ENCODE measurements at places on chromosomes 1 and 21. TPM values are rescaled to one million over a fixed set of nuclear protein-coding genes. Genes with fewer than 3 reads are reported as not detected.

GRCh38 chr1:31111290-31111951 lies 45.9 kb upstream of the PUM1 start:
- DNase-seq, result no peak

GRCh38 chr1:176164014-176164678 lies 42.9 kb downstream of the COP1 start:
- DNase-seq, result no peak

- DNase-seq, result no peak
Measured at GRCh38 chr21:36560933-36561575, 81.1 kb upstream of the CLDN14 start.

Gene SELP
- total RNA-seq, result 13.4 TPM

DNA sequence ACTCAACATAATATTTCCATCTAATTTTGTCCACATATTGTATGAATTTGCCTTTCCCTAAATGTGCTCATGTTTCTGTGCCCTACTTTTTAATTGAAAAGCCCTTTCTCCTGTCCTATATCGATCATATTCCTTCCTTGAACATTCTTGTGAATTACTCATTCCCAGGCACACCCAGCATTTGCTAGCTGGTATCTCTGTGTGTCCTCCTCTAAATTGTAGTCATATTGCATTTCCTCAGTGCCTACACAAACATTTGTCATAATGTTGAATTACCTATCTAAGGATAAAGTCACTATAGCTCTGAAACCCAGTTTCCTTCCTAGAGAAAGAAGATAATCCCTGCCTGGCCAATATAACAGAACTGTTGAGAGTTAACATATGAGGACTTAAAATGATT lies 39.6 kb upstream of the TBX15 start:
- no peak for DNase-seq

DNA sequence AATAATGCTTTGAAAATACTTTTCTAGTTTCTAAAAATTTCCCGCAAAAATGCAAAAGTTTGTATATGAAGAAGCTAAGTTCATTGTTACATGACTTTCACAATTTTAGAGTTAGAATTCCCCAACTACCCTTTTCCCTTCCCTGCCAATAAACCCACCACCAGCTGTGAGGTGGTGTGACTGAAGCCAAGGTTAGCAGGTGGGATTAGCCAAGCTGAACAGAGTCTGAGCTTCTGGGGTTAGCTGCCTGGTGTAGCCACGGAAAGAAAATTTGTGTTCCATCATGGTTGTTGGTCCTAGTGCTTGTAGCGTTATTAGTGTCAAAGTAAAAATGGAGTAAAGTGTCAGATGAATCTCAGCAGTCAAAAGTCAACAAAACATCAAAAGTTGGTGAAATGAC lies 110.9 kb downstream of the ASTN1 start:
- no peak for DNase-seq

Gene MAP3K21
- 0.96 TPM for total RNA-seq

- DNase-seq, result no peak
Measured at GRCh38 chr1:56573311-56573710, 6.1 kb downstream of the PLPP3 start.

DNA sequence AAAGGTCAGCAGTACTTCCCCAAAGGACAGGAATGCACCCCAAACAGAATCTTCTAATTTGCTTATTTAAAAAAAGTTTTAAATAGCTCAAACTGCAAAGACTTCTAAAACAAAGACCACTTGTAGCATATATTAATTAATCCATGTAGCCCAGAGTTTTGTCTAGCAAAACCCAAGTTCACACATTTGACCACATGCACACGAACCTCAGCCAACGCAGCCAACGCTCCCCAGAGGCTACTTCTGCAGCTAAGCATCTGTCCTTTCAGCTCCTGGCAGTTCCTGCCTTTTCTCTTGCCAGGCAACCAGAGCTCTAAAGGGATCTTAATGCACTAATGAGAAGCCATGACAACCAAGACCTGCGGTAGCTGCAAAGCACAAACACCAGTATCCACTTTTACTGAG lies 89.6 kb downstream of the RERE start:
- DNase-seq, result no peak
